ENCODE measurements at places on chromosomes 4 and X.

DNA sequence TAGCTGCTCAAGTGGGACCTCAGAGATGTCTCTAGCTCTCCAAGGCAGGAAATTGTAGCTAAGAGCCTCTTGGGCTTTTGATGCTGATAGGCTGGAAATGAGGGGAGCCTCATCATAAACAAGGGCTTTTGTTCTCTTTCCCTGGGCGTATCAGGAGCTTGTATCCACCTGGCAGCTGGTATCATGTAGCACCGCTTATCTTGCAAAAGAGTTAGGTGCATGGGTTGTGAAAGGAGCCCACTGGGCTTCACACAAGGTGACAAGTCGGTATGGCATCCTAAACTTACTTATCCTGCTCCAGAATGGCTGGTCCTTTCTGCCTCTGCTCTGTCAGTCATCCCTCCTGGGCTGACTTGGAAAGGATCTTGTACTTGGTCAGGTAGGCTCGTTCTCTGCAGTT lies 565.8 kb downstream of the GRXCR1 start:
- no peak for DNase-seq

- no peak for DNase-seq
Observed at GRCh38 chr4:119672938-119673337, 44.3 kb upstream of the PDE5A start.

- DNase-seq: no peak
Observed at GRCh38 chr4:123298261-123298660, 98.3 kb upstream of the SPRY1 start.

GRCh38 chr4:54109241-54110018 lies 9.5 kb downstream of the GSX2 start:
- no peak for DNase-seq

- no peak for DNase-seq
Observed at GRCh38 chr4:103424853-103425252, 226.7 kb upstream of the CENPE start.

DNA sequence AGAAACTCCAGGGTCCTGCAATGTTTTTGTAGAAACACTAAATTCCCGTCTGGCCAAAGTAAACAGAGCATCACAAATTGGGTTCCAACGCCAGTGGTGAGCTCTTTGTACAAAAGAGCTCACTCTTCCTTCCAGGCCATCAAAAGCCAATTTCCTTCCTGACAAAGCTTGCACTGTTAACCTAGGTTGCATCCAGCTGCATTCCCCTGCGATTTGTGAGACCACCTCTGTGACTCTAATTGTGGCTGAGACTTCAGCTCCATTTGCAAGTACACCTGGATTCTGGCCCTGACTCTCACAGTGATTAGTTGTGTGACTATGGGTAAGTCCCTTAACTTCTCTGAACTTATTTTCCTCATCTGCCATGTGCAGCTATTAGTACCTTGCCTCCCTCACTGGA lies 212.5 kb upstream of the CXorf66 start:
- no peak for DNase-seq

GRCh38 chrX:109464231-109464630 lies 17.7 kb downstream of the GUCY2F start:
- no peak for DNase-seq

GRCh38 chrX:136146614-136147314 lies 569 bp upstream of the FHL1 start:
- DNase-seq: peak; percentile 49

DNA sequence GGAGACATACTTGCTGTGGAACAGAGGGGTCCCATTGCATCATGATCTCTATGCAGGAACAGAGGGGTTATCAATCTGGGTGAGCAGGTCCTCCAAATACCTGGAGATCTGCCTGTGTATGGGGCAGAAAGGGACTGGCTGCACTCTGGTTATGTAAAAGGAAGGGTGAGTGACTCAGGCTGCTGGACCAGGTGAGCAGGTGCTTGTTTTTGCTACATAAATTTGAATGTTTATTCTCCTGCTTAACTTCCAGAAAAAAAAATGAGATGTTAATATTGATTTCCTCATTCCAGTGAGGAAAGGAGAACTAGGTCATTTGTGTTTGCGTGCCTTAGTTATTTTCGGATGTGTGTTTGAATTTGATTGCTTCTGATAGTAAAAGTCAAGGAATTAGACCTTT lies 225.8 kb upstream of the TRAM1L1 start:
- DNase-seq: no peak

DNA sequence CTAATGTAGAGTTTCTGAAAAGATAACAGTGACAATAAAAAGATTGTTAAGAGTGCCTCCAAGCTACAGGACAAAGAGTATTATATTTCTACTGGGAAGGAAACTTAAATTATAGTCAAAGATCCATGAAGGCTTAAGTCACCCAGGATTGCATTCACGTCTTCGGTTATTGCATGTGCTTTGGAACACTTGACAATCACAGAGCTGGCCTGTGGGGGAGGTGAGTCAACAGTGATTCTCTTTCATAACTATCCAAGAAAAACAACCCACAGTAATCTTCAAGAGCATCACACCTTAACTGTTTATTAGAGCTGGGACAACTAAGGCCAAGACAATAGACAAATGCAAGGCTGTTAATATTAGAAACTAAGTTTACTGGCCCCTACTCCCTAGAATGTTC lies 40.3 kb downstream of the PDGFC start:
- DNase-seq: no peak

- no peak for DNase-seq
Observed at GRCh38 chr4:14883166-14883565, 119.1 kb upstream of the CPEB2 start.

DNA sequence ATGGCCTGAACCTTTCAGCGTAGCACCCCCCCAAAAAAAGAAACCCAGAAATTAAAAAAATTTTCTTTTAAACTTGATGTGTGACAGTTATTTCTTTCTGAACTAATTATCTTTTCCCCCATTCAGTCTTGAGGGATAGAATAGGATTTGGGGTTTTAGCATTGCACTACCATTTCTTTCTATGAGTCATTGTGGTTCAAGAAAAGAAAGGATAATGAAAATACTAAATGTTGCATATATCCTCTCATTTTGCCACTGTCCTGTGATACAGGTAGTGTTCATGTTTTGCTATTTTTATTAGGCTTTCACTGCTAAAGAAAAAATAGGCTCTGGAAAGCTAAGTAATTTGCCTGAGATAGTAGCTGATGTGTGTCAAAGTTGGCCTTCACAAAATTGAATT lies 39.4 kb upstream of the DCK start:
- DNase-seq: no peak

- DNase-seq: no peak
Observed at GRCh38 chr4:70158576-70158975, 4.5 kb downstream of the PRR27 start.

- DNase-seq: no peak
Observed at GRCh38 chrX:15437724-15438123, 53.5 kb upstream of the VEGFD start.

All from ovary (tissue), 10 donors.